Diencephalon (tissue), 1 donor: ENCODE measurements at places on chromosomes 16 and 17. TPM values are rescaled to one million over a fixed set of nuclear protein-coding genes. Genes with fewer than 3 reads are reported as not detected.

CD7 gene
- total RNA-seq = not detected

OR4D2 gene
- not detected for total RNA-seq

HSF4 gene
- 14.3 TPM for total RNA-seq

NACA2 gene
- not detected for total RNA-seq

CCL16 gene
- not detected for total RNA-seq

TERB1 gene
- 0.23 TPM for total RNA-seq

CSH2 gene
- not detected for total RNA-seq

FBXO39 gene
- not detected for total RNA-seq

KRTAP17-1 gene
- total RNA-seq = not detected

ASB16 gene
- total RNA-seq = not detected

TLCD3B gene
- total RNA-seq = 24.7 TPM

MYH13 gene
- not detected for total RNA-seq

INO80E gene
- 27.7 TPM for total RNA-seq
